ENCODE measurements at places on chromosomes 1 and 21. TPM values are rescaled to one million over a fixed set of nuclear protein-coding genes. Genes with fewer than 3 reads are reported as not detected.

The ADPRS gene
- 32.8 TPM for total RNA-seq

DNA sequence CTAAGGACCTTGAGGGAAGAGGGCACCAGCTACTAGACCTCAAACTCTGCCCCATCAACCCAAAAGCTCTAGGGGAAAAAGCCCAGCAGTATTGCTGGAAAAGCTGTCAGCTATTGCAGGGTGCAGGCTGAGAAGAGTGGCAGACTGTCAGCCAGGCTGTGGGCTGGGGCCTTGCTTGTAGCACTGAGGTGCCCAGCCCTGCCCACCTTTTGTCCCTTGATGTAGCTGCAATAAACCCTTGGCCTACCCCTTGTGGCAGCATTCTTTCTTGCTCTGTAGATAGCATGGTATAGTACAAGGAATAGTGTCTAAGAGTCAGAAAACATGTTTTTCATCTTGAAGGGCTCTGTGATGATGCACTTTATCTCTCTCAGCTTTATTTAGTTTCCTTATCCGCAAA lies 39.4 kb downstream of the CDC14A start:
- DNase-seq: no peak

- no peak for DNase-seq
Measured at GRCh38 chr21:28541371-28542112, 451.1 kb downstream of the LTN1 start.

DNA sequence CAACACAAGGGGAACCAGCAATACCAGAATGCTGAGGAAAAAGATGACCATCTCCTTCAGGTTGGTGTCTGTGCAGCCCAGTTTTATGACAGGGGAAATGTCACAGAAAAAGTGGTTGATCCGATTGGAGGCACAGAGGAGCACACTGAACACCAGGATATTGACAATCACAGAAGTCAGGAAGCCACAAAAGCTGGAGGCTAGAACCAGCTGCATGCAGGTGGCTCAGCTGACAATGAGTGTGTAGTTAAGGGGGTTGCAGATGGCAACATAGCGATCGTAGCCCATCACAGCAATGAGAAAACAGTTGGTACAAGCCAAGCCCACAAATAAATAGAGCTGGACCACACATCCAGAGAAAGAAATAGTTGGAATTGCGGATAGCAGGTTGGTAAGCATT lies 16.3 kb upstream of the OR10K1 start:
- no peak for DNase-seq

- DNase-seq: no peak
Measured at GRCh38 chr21:20207335-20207734, 790.9 kb upstream of the NCAM2 start.

All from Calu3 (cell line).